HEK293T (cell line): ENCODE measurements at places on chromosomes 7 and 10.

DNA sequence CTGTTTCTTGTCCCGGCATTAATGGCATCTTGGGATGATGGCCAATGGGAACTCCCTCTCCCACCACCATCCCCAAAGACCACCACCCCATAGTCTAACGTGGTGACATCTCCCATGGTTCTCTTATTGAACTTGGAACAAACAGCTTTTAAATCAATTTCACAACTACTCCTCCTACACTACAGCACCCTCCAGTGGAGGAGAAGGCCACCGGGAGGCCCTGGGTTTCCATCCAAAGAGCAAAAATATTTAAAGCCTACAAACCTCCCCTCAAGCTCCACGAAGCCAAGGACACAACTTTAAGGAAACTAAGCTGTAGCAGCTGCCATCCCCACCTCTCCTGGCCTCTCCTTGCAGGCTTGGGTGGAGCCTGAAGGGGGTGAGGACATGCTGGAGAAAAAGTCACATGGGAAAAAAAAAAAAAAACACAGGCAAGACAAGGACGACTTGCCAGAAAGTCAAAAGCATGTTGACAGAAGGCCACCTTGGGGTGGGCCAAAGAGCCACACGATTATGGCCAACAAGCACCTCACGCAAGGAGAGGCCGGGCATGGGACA, 94.0 kb upstream of the LANCL2 start:
- DNase-seq = no peak

DNA sequence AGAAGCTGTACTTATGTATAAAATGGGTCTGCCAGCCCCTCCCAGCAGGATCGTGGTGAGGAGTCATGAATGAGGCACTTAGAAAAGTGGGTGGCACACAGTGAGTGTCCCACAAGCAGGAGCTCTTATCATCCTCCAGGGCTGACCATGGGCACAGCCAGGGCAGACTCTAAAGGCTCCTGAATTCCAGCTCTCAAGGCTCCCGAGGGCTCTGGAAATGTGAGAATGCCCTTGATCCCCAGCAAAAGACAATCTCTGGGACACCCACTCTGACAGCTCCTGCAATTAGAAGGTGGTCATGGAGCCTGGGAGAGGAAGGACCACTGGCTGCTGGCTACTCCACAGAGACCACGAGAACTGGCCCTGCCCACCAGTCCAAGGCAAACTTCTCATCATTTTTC, 1.6 kb downstream of the VSTM4 start:
- no peak for DNase-seq

GRCh38 chr10:77245953-77246352, 391.7 kb downstream of the KCNMA1 start:
- DNase-seq = no peak

DNA sequence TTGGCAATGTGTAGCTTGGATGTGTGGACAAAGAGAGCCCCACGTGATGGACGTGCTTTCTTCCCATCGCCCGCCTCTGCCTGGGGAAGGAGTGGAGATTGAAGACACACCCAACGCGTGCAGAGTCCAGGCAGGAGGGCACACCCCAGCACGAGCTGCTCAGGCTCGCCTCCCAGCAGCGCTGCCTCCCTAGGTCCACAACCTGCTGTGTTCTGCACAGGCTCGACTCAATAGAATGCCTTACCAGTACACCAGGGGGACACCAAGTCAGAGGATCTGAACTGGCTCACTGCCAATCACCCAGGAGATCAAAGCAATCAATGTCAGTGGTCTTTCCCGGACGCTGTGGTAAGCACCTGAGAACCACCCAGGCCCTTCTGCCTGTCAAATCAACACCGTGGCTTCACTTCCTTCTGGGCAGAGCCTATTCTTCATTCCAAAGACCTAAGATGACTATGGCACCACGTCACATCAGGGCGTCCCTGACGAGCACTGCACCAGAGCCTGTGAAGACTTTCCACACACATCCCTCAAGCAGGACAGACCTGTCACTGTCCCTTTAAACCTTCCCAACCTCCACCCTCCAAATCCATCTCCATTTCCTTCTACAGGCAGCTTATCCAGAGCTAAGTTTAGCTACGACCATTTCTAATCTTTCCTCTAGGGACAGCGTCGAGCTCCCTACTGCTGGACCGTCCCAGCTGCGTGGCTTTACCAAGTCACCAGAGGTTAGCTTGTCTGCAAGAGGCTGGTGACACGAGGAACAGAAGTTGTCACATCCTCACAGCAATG, 72.3 kb downstream of the AMZ1 start:
- DNase-seq = peak; percentile 60

DNA sequence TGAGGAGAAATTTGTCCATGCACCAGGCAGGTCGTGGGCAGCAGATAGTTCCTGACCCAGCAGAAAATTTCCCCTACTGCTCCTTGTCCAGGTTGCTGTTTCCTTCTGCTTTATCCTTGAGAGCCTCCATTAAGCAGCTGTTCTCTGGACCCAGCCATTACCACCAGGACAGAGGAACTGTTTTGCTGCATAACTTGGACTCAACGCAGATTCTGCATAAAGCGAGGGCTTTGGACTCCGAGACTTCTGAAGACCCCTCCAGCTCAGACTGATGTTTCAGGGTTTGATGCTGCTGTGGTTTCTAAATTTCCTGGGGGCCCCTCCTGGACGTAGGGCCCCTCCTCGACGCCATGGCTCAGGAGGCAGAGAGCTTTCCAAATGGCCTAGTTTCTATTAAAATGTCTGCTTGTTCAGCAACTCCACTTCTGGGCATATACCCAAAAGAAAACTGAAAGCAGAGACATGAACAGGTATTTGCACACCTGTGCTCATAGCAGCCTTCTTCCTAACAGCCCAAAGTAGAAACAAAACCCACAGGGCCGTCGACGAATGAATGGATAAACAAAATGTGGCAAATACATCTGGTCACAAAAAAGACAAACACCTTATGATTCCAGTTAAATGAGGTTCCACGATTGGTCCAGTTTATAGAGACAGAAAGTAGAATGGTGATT, 28.3 kb upstream of the LMTK2 start:
- no peak for DNase-seq

GRCh38 chr10:1203216-1203615, 147.0 kb downstream of the WDR37 start:
- DNase-seq = no peak
